Renal pelvis (tissue), 12 donors: ENCODE measurements at places on chromosomes 11 and 22.

DNA sequence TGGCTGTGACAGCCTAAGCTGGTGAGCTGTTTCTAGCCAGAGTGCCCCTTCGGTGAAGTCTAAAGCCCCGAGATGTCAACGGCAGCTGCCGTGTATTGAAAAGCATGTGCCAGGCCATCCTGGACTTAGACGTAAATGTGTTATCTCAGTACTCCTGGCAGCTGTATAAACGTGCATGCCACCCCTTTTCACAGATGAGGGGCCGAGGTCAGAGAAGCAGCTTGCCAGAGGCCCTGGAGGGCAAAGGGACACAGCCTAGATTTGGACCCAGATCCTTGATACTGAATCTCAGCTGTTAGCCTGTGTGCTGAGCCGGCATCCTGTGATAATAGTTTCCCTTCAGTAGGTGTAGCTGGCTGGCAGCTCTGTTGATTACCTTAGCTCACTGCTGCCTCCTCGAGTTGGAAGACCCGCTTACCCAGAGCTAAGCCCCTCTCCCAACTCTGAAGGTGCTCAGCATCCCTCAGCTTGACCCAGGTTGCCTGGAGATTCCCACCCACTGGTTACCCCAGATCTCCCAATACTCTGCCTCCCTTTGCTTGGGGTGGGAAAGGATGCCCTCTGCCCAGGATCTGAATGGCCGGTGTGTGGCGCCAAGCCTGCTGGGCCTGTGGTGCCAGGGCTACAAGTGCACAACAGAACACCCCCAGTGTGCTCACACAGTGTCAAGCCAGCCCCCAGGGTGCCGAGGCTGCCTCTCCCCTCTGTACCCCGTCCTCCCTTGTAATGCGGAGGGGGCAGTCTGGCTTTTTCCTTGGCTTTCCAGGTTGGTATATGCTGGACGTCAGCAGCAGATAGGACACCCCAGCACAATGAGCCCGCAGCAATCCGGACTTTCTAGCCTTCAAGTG, 59.8 kb upstream of the WNT7B start:
- no peak for DNase-seq

DNA sequence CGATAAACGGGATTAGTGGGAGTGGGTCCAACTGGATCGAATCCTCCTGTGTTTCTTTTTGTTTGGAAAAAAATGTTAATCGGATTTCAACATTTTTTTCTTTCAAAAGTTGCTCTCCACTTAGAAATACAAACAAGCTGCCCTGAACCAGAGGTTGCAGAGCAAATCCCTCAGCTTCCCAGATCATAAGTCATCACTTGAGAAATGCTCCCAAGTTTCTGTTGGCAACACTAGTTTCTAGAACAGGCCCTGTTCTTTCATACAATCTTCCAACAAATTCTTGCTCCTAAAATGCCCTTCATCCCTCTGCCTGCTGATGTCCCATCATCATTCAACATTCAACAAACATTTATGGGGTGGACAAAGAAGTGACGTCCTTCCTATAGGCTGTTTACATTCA, 1.3 kb upstream of the MLC1 start:
- DNase-seq, result no peak

- DNase-seq, result no peak
Measured at GRCh38 chr11:128713595-128713994, 19.7 kb downstream of the FLI1 start.

DNA sequence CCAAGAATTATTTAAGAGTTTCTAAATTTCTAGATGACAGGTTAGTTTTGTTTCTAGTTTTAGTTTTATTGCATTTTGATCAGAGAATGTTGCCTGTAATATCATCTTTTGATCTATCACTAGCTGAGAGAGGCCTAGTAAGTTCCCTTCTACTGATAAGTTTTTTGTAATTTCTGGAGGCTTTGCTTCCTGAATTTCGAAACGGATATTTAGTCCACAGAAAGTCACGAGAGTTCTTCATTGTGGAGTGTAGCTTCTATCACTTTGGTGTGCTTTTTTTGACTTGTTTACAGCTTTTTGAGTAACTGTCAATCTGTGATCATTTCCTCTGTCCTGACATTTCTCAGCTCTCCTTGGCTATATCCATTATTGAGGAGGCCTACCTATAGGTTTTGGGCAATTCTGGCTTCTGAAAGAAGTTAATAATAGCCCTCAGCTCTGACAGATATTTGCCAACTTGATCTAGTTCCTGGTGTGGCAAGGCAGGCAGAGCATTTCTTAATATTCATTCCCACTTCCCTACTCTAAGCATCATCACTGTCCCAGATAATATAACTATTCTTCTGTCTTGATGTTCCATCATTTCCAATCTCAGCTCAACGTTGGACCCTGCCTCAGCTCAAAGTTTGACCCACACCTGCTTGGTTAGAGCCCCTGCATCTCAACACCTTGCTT, 171.3 kb downstream of the BLID start:
- no peak for DNase-seq

GRCh38 chr11:46535688-46536087, 58.1 kb downstream of the AMBRA1 start:
- DNase-seq, result no peak

DNA sequence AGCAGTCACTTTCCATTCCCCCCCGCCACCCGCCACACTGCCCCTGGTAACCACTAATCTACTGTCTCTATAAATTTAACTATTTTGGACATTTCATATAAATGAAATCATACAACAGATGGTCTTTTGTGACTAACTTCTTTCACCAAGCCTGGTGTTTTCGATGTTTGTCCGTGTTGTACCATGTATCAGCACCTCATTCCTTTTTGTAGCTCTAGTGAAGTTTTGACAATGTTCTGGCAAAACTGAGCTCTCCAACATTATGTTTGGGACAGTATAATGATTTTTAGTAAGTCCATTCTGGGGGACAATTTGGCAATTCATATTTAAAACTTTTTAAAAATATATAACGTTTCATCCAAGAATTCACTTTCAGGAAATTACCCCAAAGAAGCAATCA, 45.6 kb upstream of the ARHGAP42 start:
- DNase-seq, result no peak

GRCh38 chr11:83051760-83052671, 19.7 kb downstream of the RAB30 start:
- DNase-seq, result peak; percentile 43
